Posterior cingulate gyrus (tissue), 11 donors: ENCODE measurements at places on chromosomes 12 and 14.

DNA sequence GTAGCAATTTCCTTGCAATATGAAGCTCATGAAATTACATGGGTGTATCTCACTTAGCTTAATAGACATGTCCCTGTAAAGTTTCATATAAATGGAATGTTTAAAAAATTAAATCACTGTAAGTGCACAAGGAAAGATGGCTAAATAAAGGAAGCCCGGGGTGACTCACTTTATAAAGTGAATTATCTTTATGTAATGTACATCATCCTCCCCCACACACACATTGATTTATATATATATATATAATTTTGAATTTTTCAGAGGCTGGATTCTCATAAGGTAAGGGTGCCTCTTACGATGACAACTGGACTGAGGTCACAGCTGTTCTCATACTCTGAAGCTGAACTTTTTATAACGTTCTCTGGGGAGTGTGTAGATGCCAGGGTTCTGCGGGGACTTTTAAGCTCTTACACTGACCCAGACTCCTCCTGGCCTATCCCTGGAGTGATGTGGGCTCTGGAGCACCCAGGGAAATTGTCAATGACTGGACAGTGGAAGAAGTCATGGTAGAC lies 108.7 kb upstream of the HIF1A start:
- DNase-seq = no peak

GRCh38 chr12:49959685-49960473 lies 1.8 kb upstream of the AQP5 start:
- no peak for DNase-seq

DNA sequence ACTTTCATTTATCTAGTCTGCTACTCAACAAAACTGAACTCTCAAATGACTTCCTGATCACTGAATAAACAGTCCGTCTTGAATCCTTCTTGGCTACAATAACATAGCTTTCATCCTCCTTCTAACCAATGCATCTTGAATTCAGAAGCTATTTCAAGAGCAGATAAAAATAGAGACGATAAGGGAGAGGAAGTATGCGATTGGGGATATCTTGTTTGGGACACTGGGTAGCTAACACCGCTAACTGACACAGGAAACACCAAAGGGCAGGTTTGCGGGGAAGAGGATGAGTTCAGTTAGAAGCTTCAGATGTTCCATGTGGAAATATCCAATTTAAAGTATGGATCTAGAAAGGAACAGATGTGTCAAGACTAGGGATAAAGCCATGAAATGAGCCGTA lies 102.5 kb downstream of the SLC41A2 start:
- no peak for DNase-seq

DNA sequence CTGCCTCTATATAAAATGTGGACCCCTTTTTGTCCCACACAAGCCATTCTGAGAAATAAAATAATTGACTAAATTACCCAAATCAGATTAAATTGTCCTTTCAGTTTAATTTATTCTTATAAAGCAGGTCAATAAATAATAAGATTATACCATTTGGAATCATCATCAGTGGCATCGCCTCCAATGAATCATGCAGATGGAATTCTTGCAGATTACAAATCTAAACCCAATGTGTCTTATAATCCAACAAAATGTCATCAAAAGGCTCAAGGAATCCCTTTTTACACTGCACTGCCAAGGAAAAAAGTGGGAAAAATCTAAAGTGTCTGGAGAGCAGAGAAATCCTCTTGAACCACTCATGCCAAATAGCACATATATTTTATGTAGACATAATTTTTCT lies 138.2 kb upstream of the TSPAN8 start:
- DNase-seq = no peak

- DNase-seq = no peak
Observed at GRCh38 chr12:79121486-79121885, 256.9 kb downstream of the SYT1 start.

DNA sequence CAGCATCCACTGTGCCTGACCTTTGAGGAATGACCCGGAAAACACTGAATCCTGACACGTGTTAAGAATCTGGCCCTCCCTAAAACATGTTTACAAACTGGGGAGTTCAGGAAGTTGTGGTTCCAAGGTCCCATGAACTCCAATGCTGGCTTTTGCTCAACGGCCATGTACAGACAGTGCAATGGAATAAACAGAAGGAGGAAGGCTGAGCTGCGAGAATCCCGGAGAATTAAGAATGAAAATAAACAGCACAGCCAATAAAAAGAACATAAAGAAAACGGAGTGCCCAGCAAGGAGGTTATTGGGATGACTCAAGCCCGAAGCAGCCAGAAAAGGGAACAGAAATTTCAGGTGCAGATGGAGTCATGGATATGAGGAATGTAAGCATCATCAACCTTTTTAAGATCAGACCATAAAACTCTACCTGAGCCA lies 32.3 kb downstream of the BCL11B start:
- DNase-seq = peak; percentile 2

- DNase-seq = no peak
Observed at GRCh38 chr12:131628766-131629448, 82.0 kb upstream of the SFSWAP start.

GRCh38 chr12:127607146-127607725 lies 659.7 kb upstream of the TMEM132C start:
- no peak for DNase-seq

GRCh38 chr12:90965204-90965603 lies 10.2 kb upstream of the CCER1 start:
- no peak for DNase-seq

GRCh38 chr12:99522456-99522855 lies 125.1 kb upstream of the GARIN6 start:
- DNase-seq = no peak

GRCh38 chr12:115973968-115974724 lies 303.3 kb downstream of the MED13L start:
- DNase-seq = no peak

DNA sequence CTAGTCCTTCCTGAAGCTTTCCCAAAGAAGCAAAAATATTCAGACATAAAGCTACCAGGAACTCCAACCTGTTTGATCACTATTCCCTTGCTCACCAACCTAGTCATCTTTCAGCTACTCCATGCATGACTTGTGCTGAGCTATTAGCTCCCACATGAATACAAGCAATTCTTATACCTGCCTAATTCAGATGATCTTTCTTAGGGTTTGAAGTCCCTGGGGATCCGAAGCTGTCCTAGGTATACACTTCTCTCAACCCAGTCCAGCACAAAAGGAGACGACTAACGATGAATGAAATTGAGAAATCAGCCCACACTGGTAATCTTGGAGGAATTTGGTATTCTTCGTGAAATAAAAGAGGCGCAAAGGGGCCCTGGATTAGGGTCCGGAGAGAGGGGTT lies 631 bp upstream of the PTGR2 start:
- DNase-seq = no peak

GRCh38 chr14:64763801-64764621 lies 59.8 kb downstream of the PLEKHG3 start:
- DNase-seq = peak; percentile 55

- DNase-seq = no peak
Observed at GRCh38 chr12:58731096-58731495, 189.2 kb downstream of the LRIG3 start.
